ENCODE measurements at places on chromosomes 6 and 20.
A peak's percentile ranks its signal among the peaks of the same experiment; 100 is the strongest.

- DNase-seq: no peak
Measured at GRCh38 chr6:5205035-5205507, 55.7 kb downstream of the LYRM4 start.

- no peak for DNase-seq
Measured at GRCh38 chr6:1729133-1729749, 119.5 kb downstream of the FOXC1 start.

DNA sequence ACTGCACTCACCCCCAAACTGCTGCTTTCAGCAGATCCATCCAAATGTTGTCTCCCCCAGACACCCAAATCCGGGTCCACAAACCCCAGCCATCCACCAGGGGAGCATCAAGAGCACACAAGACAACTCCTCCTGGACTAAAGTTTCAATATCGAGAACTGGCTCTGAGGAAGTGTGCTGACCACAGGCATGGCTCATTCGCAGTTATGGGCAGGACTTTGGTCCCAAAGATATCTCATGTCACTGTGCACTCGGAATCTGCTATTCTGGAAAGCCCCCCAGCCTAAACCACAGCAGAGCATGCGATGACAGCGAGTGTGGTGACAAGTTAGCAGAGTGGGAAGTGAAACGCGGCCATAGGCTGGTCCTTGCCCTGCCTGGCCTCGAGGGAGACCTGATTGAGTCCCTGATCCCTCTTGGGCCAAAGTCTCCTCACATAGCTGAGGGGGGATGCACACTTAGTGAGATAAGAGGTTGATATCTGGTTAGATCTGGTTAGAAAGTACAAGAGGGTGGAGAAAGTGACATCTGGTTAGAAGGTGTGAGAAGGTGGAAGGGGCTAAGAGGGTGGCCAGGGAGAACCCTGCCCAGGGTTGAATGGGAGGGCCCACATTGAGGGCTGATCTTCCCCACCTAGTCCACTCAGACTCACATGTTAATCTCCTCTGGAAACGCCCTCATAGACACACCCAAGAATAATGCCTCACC, 149.7 kb downstream of the MRPL14 start:
- DNase-seq: no peak

- no peak for DNase-seq
Measured at GRCh38 chr20:20206788-20207187, 154.5 kb downstream of the CFAP61 start.

GRCh38 chr6:44262467-44263353, 2.6 kb downstream of the NFKBIE start:
- no peak for DNase-seq

DNA sequence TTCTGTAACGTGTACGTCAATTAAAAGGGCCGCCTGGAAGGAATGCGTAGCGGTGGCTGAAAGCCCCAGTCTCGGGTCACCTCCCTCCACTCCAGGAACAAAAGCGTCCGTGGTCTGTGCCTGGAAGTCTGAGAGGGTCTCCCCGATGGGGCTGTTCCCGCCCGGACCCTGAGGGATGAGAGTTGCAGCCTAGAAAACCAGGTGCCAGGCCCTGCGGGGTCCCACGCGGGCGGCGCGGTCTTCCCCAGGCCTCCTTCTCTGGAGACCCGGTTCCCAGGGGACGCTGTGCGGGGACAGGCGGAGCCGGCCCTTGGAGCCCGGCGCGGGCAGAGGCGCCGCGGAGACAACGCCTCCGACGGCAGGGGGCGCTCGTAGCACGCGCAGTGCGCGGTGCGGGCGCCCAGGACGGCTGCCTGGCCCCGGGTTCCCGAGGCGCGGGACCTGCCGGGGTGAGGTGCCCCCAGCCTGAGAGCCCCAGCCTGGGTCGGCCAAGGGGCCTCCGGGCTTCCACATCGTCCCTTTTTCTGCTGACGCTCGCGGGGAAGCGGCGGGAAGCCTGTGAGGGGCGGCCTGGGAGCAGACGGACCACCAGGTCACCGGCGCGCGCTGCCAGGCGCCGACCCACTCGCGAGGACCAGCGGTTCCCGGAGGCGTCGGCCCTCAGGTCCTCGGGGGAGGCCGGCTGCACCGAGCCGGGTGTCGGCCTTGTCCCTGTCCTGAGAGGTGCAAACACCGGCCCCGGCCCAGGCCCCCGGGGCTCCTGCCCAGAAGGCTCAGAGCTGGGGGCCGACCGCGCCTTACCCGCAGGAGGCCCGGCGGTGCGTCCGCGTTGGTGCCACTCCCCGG, 5.3 kb upstream of the FOXC1 start:
- DNase-seq: no peak

- peak; percentile 18 for DNase-seq
Measured at GRCh38 chr6:119129148-119129967, 50.9 kb upstream of the FAM184A start.

GRCh38 chr6:166162599-166163342, 4.9 kb downstream of the TBXT start:
- no peak for DNase-seq

DNA sequence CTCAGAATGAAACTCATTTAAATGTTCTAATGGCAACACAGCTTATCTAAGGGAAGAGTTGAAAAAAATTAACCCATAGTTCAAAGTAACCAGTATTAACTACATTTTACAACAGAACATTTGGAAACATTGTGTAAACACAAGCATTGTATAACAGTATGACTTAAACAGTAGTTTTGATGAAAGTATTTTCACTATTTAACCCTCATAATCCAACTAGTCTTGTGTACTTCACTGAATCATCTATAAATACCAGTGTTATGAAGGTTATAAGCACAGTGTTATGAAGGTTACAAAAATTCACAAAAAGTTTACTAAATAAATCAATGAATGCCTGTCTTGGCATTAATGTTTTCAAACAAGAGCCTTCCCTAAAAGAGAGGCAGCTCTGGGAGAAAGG, 66.5 kb downstream of the REV3L start:
- DNase-seq: no peak

- DNase-seq: no peak
Measured at GRCh38 chr6:160102956-160103824, 18.4 kb upstream of the SLC22A1 start.

- no peak for DNase-seq
Measured at GRCh38 chr6:109300874-109301273, 81.4 kb downstream of the CD164 start.

DNA sequence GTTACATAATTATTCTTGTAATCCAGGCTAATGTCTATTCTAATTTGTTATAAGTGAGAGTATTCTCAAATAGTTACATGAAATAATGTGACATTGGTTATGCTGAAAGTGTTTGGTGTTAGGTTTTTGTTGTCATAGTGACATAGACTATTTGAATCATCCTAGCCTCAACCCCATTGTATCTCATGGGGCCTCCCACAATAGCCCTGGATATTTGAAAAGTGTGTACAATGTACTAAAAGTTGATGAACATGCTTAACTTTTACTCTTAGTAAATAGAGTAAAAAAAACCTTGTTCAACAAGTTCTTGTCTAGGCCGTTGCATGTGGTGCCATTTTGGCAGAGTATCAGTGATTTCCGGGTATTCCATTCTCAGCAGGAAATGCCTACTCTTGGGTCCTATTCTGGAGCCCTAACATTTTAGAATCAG, 83.0 kb downstream of the RTN4IP1 start:
- DNase-seq: no peak

DNA sequence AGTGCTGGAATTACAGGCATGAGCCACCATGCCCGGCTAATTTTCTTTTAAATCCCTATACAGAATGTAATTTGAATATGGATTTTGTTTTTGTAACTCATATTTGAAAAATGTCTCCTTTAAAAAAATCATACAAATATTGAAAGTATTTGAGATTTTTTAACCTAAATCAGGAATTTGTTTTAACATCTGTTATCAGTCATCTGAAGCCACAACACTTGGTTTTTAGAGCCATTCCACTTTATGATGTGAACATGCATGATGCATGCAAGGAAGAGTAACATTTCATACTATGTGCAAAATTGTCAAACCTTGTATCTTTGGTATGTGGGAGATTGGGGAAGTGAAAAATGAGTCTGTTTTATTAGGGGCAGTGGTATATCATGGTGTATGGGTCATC, 124.5 kb upstream of the AHI1 start:
- DNase-seq: no peak

- DNase-seq: no peak
Measured at GRCh38 chr20:58991715-58992114, 10.7 kb downstream of the NELFCD start.

- DNase-seq: no peak
Measured at GRCh38 chr6:2963756-2964155, 7.6 kb downstream of the SERPINB6 start.

DNA sequence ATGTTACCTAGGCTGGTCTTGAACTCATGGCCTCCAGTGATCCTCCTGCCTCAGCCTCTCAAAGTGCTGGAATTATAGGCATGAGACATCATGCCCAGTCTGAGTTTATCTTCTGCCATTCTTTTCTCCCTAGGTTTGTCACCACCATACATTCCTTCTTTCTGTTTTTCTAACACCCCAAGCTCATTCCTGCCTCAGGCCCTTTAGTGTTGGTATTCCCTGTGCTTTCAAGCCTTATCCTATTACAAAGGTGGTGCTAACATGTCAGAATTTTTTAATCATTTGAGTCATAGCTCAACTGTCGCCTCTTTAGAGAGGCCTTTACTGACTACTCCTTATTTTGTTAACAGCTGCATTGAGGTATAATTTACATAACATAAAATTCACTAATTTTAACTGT, 221.1 kb upstream of the PRSS16 start:
- DNase-seq: no peak

DNA sequence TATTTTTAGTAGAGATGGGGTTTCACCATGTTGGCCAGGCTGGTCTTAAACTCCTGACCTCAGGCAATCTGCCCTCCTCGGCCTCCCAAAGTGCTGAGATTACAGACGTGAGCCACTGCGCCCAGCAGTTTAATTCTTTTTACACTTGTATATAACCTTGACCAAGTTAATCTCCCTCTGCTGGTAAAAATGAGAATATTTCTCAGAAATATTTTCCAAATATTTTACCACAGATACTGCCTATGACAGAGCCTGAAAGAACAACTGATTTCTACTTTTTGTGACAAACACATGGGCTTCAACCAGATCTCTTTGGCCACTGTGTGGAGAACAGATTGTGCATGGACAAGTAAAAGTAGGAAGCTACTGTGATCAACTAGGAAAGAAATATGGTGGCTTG, 21.2 kb upstream of the NHSL1 start:
- DNase-seq: no peak

GRCh38 chr6:3884007-3884745, 35.0 kb downstream of the FAM50B start:
- no peak for DNase-seq

DNA sequence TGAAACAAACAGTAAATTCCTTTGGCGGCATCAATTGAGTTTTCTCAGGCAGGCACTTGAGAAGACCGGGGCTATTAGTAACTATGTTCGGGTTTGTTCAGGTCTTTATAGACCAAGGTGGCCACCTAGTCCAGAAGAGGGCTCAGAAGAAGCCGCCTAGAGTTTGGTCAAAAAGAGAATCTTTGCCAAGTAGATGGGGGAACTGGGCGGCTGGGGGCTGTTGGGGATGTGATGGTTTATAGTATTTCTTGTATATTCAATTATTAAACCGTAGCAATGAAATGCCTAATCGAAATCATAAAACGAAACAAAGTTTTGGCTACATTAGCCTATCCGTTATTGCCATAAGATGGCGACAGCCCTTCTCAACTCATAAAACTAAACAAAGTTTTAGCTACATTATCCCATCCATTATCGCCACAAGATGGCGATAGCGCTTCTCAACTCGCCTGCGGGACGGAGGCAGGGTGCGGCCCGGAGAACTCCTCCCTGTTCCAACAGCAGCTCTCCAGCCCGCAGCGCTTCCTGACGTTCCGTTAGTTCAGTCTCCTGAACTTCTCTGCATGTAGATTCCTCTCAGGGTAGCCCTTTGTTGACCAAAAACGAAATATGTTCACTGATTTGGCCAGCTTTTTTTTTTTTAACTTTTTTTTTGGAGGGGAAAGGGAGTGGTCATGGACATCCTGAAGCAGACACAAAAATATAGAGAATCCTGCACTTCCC, 120.5 kb upstream of the PRSS16 start:
- DNase-seq: no peak

DNA sequence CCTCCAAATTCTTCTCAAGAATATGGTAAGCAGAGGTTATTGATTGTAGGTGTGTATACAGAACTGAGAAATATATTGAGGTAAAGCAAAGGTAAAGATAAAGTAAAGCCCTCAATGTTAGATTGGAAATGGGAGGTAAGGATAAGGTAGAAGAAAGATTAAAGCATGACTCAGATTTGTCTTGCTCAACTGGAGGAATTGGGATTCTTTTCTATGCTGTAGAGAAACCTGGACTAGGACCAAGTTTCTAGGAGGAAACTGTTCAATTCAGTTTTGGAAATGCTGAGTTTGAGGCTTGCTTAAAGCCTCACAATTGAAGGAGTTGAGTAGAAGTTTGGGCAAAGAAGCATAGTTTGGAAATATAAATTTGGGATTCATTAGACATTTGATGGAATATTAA, 634.0 kb upstream of the PTCHD4 start:
- no peak for DNase-seq

DNA sequence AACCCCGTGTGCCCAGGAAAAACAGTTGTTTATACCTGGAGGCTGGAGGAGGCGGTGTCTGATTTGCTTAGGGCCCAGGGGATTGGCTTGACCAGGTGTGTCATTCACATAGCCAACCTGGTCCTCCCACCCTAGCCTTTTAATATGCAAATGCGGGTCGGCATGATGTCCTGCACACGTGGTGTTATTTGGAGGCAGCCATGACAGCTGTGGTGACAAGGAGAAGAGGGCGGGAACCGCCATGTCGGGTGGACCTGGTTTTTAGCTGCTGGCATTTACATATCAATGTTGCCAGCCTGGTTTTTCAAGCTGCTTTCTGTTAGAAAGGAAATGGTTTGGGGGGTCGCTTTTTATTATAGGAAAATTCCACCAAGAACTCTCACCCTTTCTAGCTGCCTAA, 291.4 kb upstream of the QKI start:
- DNase-seq: no peak

DNA sequence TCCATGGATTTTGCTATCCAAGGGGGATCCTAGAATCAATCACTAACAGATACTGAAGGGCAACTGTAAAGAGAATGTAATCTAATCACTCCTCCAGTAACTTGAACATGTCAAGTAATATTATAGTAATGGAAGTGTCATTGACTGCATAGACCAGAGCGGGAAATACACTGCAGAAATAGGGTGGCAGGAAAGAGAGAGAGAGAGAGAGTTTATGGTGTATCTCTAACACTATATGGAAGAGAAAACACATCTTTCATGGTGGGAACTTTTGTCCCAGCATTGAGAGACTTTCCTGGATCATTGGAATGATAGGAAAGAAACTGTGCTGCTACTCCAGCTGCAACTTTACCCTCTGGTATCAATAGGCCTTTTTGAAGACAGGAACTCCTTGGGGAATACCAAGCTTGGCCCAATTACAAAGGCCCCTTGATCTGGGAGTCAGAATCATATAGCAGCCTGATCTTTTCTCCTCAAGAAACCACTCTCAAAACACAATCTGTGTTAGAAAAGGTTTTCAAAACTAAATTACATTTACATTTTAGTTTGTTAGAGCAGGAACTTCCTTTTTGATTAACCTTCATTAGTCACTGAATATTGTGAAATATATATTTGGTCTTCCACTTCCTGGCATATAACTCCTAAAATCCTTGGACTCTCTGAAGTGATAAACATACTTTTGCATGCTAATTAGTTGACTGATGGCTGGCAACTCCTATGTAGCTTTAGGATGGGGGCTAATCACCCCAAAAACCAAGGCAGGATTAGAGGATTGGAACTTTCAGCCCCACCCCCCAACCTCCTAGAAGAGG, 29.5 kb upstream of the RNGTT start:
- DNase-seq: no peak

GRCh38 chr20:2624190-2624589, 28.2 kb upstream of the NOP56 start:
- no peak for DNase-seq

GRCh38 chr6:130517444-130517931, 151.7 kb downstream of the TMEM200A start:
- DNase-seq: no peak
